RWPE1 (cell line): ENCODE measurements at places on chromosomes 5 and 9.

DNA sequence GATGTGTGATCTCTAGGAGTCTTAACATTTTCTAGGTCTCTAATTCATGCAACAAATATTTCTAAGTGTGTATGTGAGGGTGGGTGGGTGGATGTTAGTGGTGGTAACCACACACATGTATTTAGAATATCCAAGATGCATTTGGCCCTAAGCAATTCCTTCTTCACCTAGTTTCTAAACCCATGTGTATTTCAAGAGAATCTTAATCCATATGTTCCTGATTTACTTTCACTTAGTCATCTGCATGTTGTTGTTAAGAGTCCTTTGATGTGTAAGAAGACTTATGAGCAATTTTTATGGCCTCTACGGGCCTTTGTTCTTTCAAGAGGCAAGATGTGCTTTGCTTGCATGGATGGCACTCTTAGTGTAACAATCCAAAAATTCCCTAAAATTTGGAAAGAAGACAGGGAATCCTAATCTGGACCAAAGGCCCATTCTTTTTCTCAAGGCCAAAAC lies 282.6 kb downstream of the SPATA31D1 start:
- peak; percentile 20 for DNase-seq

- no peak for DNase-seq
These were observed 14.8 kb downstream of the ODF2 start for GRCh38 chr9:128470560-128470959.

DNA sequence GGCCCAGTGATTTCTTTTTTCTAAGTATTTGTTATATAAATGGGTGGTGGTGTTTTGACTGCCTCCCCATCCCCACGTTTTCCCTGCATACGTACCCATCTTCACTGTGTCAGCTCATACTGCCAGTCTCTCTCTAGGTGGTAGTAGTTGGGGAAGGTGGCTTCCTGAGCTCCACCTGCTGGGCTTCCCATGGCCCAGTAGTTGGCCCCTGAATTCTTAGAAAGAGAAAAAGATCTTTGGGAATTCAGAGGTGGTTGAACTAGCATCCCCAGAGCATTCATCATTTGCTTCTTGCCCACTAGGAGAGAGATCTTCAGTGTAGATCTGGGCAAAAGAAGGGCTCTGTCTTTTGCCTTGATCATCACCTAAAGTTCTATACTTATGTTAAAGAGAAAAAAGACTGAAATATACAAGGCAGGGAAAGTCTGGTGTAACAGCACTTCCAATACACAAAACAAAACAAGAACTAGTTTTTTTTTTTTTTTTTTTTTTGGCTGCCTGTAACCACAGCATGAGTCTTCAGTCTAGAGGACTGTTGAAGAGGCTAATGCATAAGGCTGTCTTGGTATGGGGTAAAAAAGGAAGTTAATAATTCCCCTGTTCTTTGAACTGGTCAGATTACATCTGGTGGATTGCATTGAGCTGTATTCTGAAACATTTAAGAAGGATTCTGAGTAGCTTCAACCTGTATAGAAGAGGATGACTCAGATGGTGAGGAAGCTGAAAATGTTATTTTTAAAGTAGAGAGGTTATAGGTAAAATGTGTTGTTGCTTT lies 128.7 kb downstream of the ATG10 start:
- no peak for DNase-seq

DNA sequence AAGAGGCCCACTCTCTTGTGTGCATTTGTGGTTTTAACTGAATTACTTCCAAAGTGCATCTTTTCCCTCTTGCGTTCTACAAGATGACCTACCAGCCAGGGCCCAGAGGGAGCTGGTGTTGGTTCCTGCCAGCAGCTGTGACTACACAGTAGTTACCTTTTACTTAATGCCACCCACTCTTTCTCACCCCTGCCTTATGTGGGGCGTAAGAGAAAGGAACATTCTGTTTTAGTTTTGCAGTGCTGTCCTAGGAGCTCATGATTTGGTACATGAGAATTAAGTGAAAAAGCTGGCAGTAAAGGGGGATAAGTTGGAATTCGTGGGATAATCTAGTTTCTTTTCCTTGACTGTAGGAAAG lies 45.4 kb downstream of the RCL1 start:
- no peak for DNase-seq

DNA sequence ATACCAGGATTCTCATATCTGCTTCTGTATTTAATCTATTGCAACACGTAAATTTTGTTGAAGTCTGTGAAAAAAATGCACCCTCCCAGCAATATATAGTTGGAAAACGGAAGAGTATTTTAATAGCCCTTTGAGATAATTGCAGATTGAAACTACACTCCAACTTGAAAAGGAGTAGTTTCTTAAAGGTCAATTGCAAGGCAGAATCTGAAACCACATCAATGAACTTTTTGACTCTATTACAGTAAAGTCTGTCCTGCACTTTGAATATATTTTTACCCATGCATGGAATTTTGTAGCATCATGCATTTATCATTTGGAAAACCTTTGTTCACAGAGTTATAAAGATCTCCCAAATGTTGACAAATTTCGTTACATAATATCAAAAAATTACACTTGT lies 311.6 kb upstream of the NREP start:
- no peak for DNase-seq

GRCh38 chr9:121598965-121599871 lies 52.2 kb upstream of the DAB2IP start:
- peak; percentile 86 for DNase-seq

DNA sequence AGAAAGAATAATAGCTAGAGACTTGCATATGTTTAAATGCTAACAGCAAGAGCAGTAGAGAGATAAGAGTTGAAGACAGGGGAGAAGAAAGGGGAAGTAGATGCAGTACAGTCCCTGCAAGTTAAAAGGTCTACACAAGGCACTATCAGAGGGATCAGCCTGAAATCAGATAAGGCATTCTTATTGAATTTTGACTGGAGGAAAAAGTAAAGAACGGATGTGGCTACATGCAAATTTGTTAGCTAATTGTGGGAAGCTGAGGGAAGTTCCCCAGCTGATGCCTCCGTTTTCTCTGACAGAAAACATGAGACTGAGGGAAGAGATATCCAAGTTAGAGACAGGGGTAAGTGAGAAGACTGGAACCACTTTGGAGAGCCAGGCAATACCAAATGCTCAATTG lies 12.9 kb upstream of the RHOBTB3 start:
- DNase-seq, result no peak

- no peak for DNase-seq
These were observed 1.4 kb upstream of the LHFPL2 start for GRCh38 chr5:78649861-78650496.

GRCh38 chr9:36298566-36298965 lies 40.3 kb upstream of the GNE start:
- DNase-seq, result peak; percentile 30
